ENCODE measurements at places on chromosomes 6 and 20.

GRCh38 chr6:28206928-28207509 is 18.1 kb upstream of the ZSCAN9 start:
- DNase-seq: peak; percentile 34

GRCh38 chr6:121430514-121431460 is 4.7 kb upstream of the GJA1 start:
- peak; percentile 28 for DNase-seq

DNA sequence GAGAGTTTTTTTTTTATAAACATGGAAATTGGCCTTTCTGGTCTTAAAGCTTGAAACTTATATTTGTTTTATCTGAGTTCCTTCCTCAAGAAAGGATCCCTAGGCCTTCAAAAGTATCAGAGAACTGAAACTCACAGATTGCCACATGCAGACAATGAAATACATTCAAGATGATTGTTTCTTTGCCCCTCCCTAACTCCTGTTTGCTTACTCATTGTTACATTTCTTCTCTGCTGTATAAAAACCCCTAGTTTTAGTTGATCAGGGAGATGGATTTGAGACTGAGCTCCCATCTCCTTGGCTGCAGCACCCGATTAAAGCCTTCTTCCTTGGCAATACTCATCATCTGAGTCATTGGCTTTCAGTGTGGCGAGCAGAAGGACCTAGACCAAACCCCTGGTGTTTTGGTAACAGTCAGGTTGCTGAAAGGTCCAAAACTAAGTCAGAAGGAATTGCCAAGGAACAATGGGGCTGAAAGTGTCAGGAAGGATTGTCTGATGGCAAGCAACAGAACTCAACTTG is 132.3 kb upstream of the SULF2 start:
- no peak for DNase-seq

- DNase-seq: peak; percentile 77
Measured at GRCh38 chr20:35207950-35208611, 18.4 kb upstream of the MMP24 start.

GRCh38 chr6:53014063-53014462 is 19.0 kb upstream of the GSTA4 start:
- no peak for DNase-seq

DNA sequence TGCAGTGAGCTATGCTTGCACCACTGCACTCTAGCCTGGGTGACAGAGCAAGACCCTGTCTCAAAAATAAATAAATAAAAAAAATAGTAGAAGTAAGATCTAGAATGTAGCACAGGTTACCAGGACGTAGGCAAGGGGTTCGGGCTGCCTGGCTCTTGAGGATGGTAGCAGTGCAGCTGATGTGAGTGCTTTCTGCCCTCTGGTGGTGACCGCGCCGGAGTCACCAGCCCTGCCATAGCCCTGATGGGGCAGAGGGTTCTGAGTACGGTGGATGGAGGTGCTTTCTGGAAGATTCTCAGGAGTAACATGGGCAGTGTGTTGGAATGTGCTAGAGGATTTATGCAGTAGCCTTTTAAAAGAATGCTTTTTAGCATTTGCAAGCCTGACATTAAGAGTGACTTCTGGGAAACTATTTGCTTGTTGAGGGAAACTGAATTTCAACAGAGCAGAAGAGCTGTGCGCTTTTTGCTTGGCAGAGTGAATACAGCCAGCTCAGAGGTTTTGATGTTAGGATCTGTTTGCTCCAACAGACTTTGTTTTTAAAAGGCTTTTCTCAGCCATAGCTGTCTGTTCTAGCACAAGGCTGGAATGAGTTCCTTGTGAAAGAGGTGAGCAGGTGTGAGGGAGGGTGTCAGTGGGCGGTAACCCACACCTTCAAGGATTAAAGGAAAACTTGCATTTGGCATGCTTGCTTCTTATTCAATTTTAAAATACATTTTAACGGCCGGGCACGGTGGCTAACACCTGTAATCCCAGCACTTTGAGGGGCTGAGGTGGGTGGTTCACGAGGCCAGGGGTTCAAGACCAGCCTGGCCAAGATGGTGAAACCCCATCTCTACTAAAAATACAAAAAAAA is 65.9 kb downstream of the PTPN1 start:
- peak; percentile 33 for DNase-seq

GRCh38 chr6:157235600-157236039 is 87.7 kb downstream of the TMEM242 start:
- peak; percentile 31 for DNase-seq

- no peak for DNase-seq
Measured at GRCh38 chr6:36539814-36540568, 7.3 kb downstream of the STK38 start.

Measured in NCI-H524 (cell line).